GM12892 (cell line): ENCODE measurements at places on chromosomes 5 and 9.

DNA sequence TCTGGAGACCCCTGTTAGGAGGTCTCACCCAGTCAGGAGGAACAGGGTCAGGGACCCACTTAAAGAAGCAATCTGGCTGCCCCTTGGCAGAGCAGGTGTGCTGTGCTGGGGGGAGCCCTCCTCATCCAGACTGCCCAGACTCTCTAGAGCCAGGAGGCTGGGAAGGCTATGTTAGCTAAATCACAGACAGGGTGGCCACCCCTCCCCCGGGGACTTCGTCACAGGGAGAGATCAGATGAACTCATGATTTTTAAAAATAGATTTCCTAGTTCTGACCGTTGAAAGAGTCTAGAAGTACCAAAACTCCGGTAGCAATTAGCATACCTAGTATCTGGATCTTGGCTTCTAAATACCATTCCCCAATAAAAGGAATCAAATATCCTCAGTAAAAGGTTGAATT is 35.0 kb upstream of the FOXB2 start:
- DNase-seq = no peak

DNA sequence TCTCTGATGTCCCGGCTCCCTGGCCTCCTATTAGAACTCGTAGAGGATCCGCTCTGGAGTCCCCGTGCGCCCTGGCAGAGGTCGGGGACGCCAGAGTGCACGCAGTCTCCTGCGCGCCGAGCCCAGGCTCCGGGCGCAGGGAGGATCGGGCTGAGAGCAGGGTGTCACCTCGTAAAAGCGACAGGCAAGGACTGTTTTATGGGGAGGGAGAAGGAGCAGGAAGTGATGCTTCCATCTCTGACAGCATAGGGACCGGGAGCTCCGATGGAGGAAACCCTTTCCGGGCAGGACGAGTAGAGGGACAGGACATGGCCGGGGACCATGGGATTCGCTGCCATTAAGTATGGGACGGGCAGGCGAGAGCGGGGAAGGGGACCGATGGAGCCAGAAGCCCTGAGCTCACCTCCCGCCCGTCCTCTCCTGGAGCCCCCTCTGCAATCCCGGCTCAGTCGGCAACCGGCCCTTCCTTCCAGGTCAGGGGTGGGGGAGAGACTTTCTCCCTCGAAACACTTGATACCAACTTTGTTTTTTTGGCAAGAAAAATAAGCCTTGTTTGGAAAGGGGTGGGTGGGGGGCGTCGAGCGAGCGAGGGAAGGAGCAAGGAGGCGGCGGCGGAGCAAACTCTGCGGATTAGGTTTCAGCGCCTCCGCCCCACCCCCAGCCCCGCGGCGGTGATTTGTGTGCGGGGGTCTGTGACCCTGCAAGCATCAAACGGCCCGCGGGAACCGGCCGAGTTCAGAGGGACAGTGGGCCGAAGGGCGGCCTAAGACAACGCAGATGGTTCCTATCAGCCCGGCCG is 12.6 kb downstream of the LMX1B start:
- DNase-seq = no peak

GRCh38 chr9:133619791-133620190 is 10.6 kb upstream of the FAM163B start:
- DNase-seq = no peak

GRCh38 chr5:99449786-99450185 is 521.0 kb upstream of the CHD1 start:
- no peak for DNase-seq

DNA sequence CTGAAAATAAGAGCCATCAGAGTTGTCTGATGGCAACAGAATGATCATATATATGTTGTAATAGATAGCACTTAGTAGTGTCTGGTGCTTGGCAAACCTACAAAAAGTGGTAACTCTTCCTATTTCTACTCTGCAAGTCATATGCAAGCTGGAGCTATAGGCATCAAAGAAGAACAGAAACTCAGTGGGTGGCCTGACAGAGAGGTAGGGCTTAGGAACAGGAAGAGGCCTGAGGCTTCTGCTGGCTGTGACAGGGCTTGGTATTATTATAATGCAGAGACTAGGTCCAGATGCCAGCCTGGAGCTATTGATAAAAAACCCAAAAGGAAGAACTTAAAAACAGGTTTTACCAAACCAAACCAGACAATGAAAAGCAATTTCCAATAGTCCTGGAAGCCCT is 4.4 kb upstream of the DIAPH1 start:
- DNase-seq = no peak
